PC-3 (cell line): ENCODE measurements at places on chromosomes 11 and 22. TPM values are rescaled to one million over a fixed set of nuclear protein-coding genes. Genes with fewer than 3 reads are reported as not detected.

GRCh38 chr22:23688571-23688970 is 2.2 kb upstream of the RGL4 start:
- no peak overlapping the region for H3K4me3 ChIP-seq
- no peaks in the 10 kb centered on the region for H3K4me1 ChIP-seq
- no peaks in the 10 kb centered on the region for H3K27me3 ChIP-seq
- DNase-seq = no peak

- H3K27me3 ChIP-seq = no peaks in the 10 kb centered on the region
- peak; percentile 77 for DNase-seq
- H3K4me3 ChIP-seq = no peak overlapping the region
- H3K36me3 ChIP-seq = no peaks in the 10 kb centered on the region
- H3K27ac ChIP-seq = peak overlapping the region; percentile 18
Measured at GRCh38 chr11:88489030-88489429, 151.5 kb upstream of the CTSC start.

MDK gene
- total RNA-seq = 184 and 232 TPM in 2 replicates

GRCh38 chr11:126350836-126351235 is 4.7 kb upstream of the ST3GAL4 start:
- no peak overlapping the region for H3K27ac ChIP-seq
- peaks cover 41% of the 10 kb centered on the region for H3K4me1 ChIP-seq
- DNase-seq = no peak
- H3K4me3 ChIP-seq = no peak overlapping the region
- H3K36me3 ChIP-seq = peaks cover 15% of the 10 kb centered on the region; the same call in 1 of the 2 replicates

- H3K36me3 ChIP-seq = no peaks in the 10 kb centered on the region
- H3K4me3 ChIP-seq = peak within 1 kb of the TSS; percentile 100
- peak; percentile 64 for DNase-seq
- no peak within 1 kb of the TSS for H3K27ac ChIP-seq
- H3K4me1 ChIP-seq = peaks cover 9% of the 10 kb centered on the region; the same call in 1 of the 2 replicates
Measured at GRCh38 chr11:63768237-63769041, at the start of gene ZFTA. Gene ZFTA (minus strand): TSS chr11:63768775. CDS start chr11:63768622, 153 bp downstream.

DNA sequence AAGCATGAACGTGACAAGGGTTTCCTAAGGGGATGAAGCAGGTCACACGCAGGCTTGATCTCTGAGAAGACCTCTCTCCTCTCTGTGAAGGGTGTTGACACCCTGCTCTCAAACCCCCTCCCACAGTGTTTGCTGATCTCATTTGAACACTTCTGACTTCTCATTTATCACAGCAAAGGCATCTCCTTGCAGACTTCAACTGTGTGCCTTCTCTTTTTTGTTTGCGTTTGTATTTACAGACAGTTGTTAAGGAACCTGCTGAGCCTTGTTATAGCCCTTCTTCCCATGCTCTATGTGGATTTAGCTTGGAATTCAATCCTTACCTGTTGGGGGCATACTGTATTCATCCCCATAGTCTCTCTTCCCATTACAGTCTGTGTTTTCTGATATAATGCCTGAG is 206.5 kb downstream of the NELL1 start:
- H3K4me3 ChIP-seq = no peak overlapping the region
- no peak overlapping the region for H3K27ac ChIP-seq
- no peak for DNase-seq
- H3K36me3 ChIP-seq = no peaks in the 10 kb centered on the region
- no peaks in the 10 kb centered on the region for H3K4me1 ChIP-seq

DNA sequence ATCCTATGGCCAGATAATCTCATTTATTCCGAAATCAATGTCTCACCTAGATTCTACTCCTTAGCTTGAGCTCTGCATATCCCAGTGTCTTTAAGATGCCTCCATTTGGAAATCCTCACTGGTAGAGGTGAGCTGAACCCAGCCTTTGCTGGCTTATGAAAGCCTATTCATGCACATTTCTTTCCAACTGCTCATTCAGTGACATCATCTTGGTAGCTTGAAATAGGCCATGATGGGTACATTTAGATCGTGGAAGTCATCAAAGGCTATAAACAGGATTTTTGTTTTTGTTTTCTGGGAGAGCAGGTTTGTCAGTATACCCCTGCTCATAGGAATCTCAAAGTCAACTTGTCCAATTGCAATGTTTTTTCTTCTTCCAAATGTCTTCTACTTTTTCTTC is 6.0 kb downstream of the NXPE1 start:
- no peaks in the 10 kb centered on the region for H3K4me1 ChIP-seq
- peak; percentile 32 for DNase-seq
- H3K36me3 ChIP-seq = no peaks in the 10 kb centered on the region
- no peaks in the 10 kb centered on the region for H3K27me3 ChIP-seq
- no peak overlapping the region for H3K4me3 ChIP-seq

DNA sequence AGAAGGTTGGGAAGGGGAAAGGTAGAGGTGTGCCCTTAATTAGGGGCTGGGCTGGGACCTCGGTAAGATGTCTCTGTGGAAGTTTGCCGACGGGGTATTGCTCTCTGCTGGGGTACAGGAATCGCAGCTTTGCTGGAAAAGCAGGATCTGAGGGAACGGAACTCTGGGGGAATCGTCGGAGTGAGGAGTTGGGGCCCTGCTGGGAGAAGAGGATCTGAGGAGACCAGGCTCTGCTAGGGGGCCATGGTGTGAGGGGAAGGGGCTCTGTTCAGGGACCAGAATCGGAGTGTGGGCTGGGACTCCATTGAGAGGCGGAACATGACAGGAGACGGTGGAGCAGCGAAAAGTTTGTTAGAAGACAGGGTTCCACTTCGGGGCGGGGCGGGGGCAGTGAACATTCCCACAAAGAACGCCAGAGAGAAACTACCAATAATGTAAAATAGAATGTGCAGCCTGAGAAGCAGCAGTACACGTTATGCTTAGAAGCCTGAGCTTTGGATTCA is 456 bp downstream of the AAMDC start:
- H3K27ac ChIP-seq = no peak overlapping the region
- peak; percentile 31 for DNase-seq
- peak overlapping the region; percentile 97 for H3K4me3 ChIP-seq
- H3K27me3 ChIP-seq = no peaks in the 10 kb centered on the region
- H3K4me1 ChIP-seq = peaks cover 17% of the 10 kb centered on the region; the same call in 1 of the 2 replicates

- no peaks in the 10 kb centered on the region for H3K4me1 ChIP-seq
- peaks cover 63% of the 10 kb centered on the region for H3K27me3 ChIP-seq
- no peak overlapping the region for H3K4me3 ChIP-seq
- no peaks in the 10 kb centered on the region for H3K36me3 ChIP-seq
- DNase-seq = no peak
- H3K27ac ChIP-seq = no peak overlapping the region
Measured at GRCh38 chr11:57977709-57978108, 46.0 kb upstream of the OR9Q1 start.

DNA sequence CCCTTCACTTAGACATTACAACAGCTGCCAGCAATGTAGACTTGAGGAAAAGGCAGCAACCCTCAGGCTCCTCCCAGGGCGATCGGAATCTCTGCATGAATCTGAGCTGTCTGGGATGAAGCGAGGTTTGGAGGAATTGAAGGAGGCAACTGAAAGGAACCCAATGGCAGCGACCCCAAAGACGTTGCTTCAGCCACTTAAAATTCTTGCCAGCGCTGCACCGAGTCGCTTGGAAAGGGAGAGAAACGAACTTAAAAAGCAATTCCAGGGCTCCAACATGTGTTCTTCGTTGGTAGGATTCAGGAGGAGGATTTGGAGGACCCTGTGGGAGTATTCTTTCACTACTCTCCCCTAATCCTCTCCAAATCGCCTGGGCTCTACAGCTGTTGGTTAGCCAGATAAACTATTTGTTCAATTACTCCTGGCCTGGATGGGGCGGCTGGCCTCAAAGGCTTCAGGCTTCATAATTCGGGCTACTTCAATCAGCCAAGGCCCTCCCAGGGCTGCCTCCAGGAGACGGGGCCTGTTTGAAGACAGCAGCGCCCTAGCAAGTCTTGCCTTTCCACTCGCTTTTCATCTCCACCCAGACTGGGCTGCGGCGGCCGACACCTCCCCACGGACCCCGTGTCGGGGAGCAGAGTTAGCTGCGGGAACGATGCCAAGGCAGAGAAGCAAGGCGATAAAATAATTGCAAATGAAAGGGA is 72.4 kb upstream of the TMEM45B start:
- H3K27ac ChIP-seq = no peak overlapping the region
- H3K4me3 ChIP-seq = no peak overlapping the region
- DNase-seq = no peak
- H3K27me3 ChIP-seq = no peaks in the 10 kb centered on the region
- peaks cover 4% of the 10 kb centered on the region; the same call in 1 of the 2 replicates for H3K4me1 ChIP-seq

GRCh38 chr22:26485806-26486390 is 2.2 kb downstream of the SRRD start:
- no peak overlapping the region for H3K27ac ChIP-seq
- H3K4me1 ChIP-seq = peaks cover 15% of the 10 kb centered on the region; the same call in 1 of the 2 replicates
- H3K4me3 ChIP-seq = no peak overlapping the region
- peaks cover 3% of the 10 kb centered on the region for H3K36me3 ChIP-seq

- no peak overlapping the region for H3K27ac ChIP-seq
- no peak overlapping the region for H3K4me3 ChIP-seq
- H3K36me3 ChIP-seq = 0 out of 2 replicates have a peak, but pooled peaks cover 2% of the 10 kb centered on the region
- no peaks in the 10 kb centered on the region; the same call in 1 of the 2 replicates for H3K4me1 ChIP-seq
- DNase-seq = no peak
- no peaks in the 10 kb centered on the region for H3K27me3 ChIP-seq
Measured at GRCh38 chr11:95985174-95985808, 61.4 kb upstream of the MTMR2 start.

LRRC10B gene
- 0.55 TPM in 1 of 2 replicates, not detected in the other for total RNA-seq

C22orf31 gene
- total RNA-seq = not detected in 2 replicates

DNA sequence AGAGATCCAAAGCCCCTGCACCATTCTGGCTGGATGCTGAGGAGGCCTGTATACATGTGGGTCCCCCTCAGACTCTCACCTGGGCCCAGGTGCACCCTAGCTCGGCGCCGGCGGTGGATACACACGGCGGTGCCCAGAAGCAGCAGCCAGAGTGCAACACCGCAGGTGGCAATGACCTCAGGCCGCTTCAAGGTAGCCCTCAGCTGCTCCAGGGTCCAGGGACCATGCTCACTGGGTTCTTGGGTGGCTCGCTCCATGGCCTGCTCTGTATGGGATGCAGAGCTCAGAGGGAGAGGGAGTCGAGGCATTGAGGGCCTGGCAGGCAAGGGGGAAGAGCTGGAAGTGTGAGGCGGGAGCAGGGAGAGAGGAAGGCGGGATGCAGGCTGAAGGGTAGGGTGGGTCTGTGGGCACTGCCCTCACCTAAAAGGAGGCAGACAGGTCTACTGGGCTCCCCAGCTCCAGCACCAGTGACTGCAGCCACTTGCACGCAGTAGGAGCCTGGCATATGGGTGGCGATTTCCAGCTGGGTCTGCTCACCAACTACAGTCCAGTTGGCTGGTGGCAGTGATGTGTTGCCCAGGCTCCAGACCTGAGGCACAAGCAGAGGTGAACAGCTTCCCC is 3.8 kb downstream of the ROBO4 start:
- no peaks in the 10 kb centered on the region for H3K36me3 ChIP-seq
- no peak for DNase-seq

- peak overlapping the region; percentile 90; the same call in 1 of the 2 replicates for H3K4me3 ChIP-seq
- peaks cover 32% of the 10 kb centered on the region for H3K4me1 ChIP-seq
- H3K36me3 ChIP-seq = peaks cover 31% of the 10 kb centered on the region; the same call in 1 of the 2 replicates
- DNase-seq = no peak
- no peaks in the 10 kb centered on the region for H3K27me3 ChIP-seq
- H3K27ac ChIP-seq = no peak overlapping the region
Measured at GRCh38 chr11:67370351-67371076, 2.9 kb downstream of the CLCF1 start.

- no peak overlapping the region for H3K4me3 ChIP-seq
- H3K27ac ChIP-seq = no peak overlapping the region
- no peaks in the 10 kb centered on the region for H3K36me3 ChIP-seq
- DNase-seq = no peak
Measured at GRCh38 chr11:123255909-123256308, 60.9 kb upstream of the CLMP start.

SMIM35 gene
- not detected in 2 replicates for total RNA-seq

DNA sequence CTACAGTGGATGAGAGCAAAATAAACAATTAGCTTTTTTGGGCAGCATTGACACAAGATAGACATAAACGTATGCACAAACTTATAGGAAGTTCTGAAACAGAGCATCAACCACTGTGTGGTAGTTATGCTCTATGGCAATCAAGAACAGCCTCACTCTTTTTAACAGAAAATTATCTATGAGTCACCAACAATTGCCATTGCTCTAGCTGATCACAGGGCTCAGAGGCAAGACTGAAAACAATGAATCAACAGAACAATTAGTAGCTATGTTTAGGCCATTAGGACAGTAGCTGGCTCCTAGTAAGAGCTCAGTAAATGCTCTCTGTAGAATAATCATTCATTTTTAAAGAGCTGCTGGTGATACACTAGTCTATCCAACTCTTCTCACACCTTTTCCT is 34.9 kb upstream of the PICALM start:
- DNase-seq = peak; percentile 16
- no peaks in the 10 kb centered on the region for H3K36me3 ChIP-seq
- H3K27me3 ChIP-seq = no peaks in the 10 kb centered on the region
- no peak overlapping the region for H3K4me3 ChIP-seq

DNA sequence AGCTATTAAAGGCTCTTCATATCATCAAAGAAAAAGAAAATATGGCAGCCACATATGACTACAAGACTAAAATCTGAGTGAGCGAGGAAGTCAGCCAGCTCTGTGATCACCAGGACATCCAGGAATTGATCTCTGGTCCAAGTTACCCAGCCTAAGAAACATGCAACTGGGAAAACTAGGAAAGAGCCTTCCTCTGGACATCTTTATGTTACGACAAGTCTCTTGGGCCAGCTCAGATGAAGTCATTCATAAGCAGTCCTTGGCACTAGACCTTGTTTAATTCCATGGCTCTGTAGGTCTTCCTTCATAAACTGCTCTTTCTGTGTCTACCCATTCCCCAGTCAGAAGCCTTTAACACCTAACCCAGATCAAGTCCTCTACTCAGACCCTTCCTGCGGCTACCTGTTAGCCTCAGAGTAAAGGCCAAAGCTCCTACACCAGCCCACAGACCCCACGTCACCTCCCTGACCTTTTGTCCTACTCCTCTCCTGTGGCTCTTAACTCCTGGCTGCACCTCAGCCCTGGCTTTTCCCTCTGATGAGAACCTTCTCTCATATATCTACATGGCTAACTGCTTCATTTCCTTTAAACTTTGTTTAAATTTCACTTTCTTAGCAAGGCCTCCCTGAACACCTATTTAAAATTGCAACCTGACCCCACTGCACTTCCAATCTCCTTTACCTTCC is 134.0 kb downstream of the KIF18A start:
- no peak for DNase-seq
- peaks cover 7% of the 10 kb centered on the region for H3K4me1 ChIP-seq
- H3K27ac ChIP-seq = no peak overlapping the region
- H3K36me3 ChIP-seq = no peaks in the 10 kb centered on the region
- H3K4me3 ChIP-seq = no peak overlapping the region

ARHGAP8 gene
- total RNA-seq = 29.4 and 30.9 TPM in 2 replicates

RBMXL2 gene
- total RNA-seq = 0.15 TPM in 1 of 2 replicates, not detected in the other

ACTN3 gene
- not detected in 2 replicates for total RNA-seq

- DNase-seq = no peak
- peaks cover 23% of the 10 kb centered on the region for H3K27me3 ChIP-seq
- H3K4me3 ChIP-seq = no peak overlapping the region
- H3K27ac ChIP-seq = no peak overlapping the region
- no peaks in the 10 kb centered on the region for H3K4me1 ChIP-seq
Measured at GRCh38 chr11:31243706-31244105, 125.8 kb downstream of the DCDC1 start.

PLAAT3 gene
- 57.8 and 69.0 TPM in 2 replicates for total RNA-seq
